OCI-M1 (cell line): ENCODE measurements at places on chromosomes 1 and 21.

- no peak for DNase-seq
Observed at GRCh38 chr1:8988618-8988967, 37.6 kb downstream of the SLC2A7 start.

DNA sequence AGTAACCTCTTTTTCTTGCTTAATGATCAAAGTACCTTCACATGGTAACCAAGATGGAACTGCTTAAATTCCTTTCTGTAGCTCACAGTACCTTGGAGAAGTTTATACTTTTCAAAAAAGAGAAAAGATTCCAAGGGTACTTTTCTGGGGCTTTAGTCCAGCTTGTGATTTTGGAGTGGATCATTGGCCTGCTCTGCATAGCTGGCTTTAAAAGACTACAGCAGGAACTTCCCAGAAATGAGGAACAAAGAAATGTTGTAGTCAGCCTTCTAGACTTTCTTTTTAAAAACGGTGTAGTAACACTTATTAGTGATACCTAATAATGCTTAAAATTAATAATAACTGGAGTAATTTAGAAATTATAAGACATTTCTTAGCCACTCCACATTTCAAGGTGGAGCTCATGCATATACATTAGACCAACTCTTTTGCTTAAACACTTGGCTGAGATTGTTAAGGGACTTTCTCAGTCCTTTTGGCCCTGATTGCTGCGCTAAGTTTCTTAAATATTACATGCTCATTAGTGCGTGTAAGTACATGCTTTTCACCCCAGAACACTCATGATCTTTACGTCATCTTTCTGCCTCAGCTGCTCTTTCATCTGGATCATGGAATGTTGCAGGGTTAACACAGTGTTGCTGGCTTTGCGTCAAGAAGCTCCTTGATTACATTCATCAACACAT lies 57.3 kb downstream of the SDCCAG8 start:
- DNase-seq: no peak

- DNase-seq: no peak
Observed at GRCh38 chr1:180680558-180681144, 48.8 kb downstream of the XPR1 start.

- no peak for DNase-seq
Observed at GRCh38 chr1:151820940-151821339, 10.7 kb downstream of the RORC start.
